ENCODE measurements at places on chromosomes 6 and 20.

DNA sequence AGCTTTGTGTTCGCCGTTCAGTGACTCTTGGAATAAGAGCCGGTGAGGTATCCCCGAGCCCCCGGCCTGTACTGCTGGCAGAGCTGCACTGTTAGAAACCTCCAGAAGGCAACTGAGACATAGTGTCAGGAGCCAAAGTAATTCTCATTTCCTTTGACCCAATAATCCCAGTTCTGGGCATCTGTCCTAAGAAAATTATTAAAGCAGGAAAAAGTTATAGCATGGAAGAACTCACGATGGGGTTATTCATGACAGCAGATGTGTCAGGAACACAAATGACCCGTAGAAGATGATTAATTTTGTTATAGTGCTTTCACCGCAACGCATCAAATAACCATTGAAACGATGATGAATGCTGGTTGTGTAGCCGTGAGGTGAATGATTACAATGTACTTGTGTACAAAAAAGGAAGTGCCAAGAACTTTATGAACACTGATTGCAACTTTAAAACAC is 20.3 kb downstream of the CYP21A2 start:
- no peak for DNase-seq

- DNase-seq = no peak
Measured at GRCh38 chr6:75081921-75082320, 123.9 kb downstream of the COL12A1 start.

- no peak for DNase-seq
Measured at GRCh38 chr20:47397652-47398301, 41.3 kb upstream of the ZMYND8 start.

GRCh38 chr20:41476013-41476441 is 109.4 kb upstream of the EMILIN3 start:
- peak; percentile 58 for DNase-seq

DNA sequence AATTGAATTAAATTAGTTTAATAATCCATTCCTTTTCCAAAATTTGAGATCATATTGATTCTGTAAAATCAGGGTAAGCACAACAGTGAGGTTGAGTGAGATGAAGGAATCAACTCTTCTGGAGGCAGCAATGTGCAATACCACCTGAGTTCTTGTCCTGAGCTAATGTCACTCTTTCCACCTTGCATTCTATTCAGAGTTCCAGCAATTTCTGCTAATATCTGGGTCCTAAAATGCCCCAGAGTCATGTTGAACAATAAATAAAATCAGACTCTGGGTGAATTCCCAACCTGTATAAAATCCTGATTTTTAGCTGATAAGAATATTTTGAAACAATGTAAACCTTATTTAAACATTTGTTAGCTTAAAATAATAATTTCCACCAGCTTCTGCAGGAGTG is 590.8 kb upstream of the ADGRB3 start:
- no peak for DNase-seq

- DNase-seq = no peak
Measured at GRCh38 chr20:60096166-60096565, 137.9 kb downstream of the CDH26 start.

DNA sequence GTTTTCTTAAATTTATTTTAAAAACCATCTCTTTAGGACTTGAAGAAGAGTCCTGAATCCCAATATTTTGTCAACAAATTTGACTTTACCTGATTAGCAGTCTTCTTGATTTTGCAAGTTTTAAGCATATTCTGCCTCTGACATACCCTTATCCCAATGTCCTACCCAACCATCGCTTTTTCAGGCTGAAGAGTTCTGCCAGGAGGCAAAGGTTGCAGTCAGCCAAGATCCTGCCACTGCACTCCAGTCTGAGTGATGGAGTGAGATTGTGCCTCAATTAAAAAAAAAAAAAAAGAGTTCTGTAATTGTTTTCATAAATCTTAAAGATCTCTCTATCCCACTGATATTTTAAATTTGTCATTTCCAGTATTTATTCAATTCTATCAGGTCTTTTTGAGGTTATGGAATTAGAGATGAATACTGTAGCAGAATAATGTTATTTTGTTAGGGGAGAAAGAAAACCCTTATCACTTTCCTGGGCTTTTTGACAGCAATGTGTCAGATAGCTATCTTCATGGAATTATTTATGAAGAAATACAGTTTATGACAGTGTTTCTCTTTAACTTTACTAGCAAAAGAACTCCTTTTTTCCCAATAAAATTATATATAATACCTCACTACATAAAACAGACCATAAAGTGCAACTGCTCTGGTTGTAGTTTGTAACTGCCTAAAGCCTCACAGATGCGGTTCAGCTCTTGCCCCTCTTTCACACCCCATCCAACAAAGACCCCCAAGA is 78.2 kb downstream of the IBTK start:
- DNase-seq = no peak

GRCh38 chr20:54054516-54054915 is 15.9 kb downstream of the BCAS1 start:
- no peak for DNase-seq

GRCh38 chr6:2524090-2524489 is 226.6 kb downstream of the MYLK4 start:
- no peak for DNase-seq

DNA sequence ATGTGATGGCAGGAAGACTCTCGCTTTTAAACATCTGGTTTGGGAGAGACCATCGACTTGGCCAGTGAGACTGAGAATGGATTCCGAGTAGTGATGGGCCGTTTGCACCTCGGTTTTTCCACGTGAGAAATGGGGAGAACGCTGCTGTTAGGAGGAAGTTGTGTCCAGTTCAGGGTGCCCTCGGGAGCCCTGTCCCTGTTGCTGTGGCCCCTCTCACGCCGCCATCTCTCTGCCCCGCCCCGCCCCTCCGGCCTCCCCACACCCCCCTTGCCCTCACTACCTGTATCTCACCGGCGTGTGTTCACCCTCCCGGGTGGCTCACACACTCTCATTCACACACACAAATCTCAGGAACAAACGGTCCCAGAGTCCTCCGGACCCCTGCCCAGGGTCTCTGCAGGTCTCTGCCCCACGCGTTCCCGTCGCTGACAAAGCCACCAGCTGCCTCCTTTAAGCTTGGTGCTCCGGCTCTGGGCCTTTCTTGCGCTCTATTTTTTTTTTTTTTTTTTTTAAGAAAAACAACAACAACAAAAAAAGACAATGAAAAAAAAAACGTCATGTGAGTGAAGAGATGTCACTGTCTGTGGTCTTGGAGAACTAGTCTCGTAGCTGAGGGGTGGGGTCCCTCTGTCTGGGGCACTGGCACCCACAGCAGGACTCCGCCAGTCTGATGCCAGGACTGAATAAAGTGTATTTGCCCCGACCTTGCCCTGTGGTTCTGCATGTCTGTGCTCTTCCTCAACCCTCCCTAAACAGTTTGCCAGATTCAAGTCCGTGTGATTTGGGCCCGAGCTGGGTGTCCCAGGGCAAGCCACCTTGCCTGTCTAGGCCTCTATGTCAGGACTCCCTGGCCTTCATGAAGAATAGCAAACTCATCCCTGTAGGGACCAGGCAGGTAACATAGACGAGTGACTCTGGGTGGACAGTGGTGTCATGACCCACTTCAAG is 2.9 kb downstream of the SOX12 start:
- no peak for DNase-seq

DNA sequence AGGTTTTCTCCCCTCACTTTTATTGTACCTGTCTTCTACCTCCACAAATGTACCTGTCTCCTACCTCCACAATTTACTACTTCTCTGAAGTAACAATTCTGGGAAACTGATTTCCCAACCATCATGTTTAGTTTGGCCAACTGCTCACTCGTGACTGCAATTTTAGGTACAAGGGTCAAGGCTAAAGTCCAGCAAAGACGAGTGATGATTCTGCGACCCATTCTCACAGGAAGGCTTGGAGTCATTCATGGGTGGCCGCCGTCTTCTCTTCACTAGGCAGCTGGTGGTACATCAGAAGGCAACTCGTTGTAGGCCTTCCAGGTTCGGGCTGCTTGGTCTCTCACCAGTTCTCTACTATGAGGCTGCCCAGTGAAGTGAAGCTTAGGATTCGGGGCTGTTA is 483.8 kb upstream of the JARID2 start:
- DNase-seq = no peak

DNA sequence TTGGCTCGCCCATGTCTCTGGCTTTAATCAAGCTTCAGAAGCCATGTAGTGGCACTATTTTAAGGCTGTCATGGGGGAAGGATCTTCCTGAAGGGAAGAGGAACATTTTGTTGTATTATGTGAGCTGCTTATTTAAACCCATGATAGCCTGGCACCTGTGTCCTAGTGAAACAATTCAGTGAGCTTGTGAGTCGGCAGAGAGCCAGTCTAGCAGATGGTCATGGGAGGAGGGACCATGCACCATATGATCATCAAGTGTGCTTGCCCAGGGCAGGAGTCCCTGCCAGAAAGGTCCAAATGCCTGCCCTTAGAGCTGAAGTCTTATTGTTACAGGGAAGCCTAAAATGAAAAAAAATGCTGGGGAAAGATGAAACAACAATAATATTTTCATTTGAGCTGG is 132.9 kb downstream of the PRDM13 start:
- DNase-seq = no peak

DNA sequence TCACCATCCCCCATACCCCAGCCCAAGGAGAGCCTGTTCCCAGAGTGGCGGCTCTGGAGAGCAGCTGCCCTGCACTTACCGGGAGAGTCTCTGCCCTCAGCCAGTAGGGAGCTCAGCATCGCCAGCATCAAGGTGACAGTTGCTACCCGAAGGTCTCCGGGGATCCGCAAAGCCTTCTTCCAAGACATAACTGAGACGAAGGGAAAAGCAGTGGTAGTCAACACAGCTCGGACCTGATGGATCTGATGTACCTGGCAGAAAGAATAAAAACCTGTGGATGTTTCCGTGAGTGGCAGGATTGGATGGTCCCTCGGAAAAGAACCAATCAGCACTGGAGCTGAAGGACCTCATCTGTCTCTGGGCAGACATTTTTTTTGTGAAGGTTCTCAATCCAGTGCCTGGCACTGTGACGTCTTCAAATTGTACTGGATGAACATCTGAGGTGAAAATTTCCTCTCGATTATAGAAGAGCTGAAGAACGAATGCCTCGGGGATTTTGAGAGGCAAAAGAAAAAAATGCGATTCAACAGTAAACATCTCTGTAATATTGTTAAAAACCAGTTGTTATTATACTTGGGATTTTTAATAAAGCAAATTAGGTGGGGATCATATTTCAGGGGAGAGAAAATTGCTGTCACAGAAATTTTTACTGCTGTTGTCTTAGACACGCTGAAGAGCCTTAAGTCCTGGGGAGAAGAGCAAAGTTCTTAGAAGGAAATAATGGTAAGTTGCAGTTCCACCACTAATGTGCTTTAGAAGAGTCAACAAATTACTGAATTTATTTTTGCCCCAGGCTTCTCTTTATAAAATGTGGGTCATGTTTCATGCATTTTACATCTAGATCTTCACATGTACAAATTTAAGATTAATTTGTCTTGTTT is at the start of gene HLA-DQB1:
TSS of gene HLA-DQB1 (minus strand) at position 238 of the 881 bp plus-strand sequence. CDS start at position 188, 50 bp downstream.
- DNase-seq = no peak

- DNase-seq = no peak
Measured at GRCh38 chr6:161840380-161840779, 566.5 kb upstream of the AGPAT4 start.

GRCh38 chr20:14991023-14991422 is 653.6 kb upstream of the FLRT3 start:
- DNase-seq = no peak

DNA sequence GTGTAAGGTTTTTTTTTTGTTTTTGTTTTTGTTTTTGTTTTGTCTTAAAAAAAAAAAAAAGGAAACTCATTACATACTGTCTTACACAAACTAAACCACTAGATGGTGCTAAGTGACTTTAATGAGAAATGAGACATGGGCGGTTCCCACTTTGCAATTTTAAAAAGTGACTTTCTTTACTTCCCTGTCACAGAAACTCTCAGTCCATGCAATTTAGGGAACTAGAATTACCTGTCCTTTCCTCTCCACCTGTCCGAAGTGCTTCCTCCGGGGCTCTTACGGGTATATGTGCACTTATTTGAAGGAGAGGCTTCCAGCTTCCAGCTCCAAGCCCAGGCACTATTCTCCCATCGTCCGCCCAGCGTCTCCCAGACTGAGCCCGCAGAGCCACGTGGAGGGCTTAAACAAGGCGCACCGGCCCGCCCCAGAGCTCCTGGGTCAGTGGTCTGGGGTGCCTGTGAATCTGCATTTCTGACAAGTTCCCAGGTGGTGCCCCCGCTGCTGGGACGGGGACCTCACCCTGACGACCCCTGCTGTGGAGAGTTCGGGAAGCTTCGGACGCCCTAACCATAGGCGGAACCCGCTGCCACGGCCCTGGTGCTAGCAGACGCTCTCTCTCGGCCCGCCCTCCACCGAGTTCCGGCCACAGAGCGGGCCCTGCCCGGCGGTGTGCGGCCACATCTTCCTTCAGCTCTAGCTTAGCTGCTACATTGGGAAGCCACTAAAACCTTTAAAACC is 26.1 kb downstream of the BFSP1 start:
- peak; percentile 35 for DNase-seq

GRCh38 chr20:4119854-4120209 is 104.5 kb upstream of the RNF24 start:
- no peak for DNase-seq

DNA sequence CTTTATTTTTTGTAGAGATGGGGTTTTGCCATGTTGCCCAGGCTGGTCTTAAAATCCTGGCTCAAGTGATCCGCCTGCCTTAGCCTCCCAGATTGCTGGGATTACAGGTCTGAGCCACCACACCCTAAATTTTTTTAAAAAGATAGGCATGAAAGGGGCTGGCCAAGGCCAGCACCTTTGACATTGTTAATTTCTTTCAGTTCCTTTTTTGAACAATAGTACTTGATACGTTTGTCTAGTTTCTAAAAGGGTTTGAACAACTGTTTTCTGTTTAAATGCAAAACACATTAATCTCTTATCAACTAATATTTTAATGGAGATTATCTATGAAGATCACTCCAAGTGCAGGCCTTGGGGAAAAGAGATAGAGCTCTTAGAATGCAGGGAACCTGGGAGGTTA is 37.6 kb upstream of the PTPRK start:
- DNase-seq = no peak

DNA sequence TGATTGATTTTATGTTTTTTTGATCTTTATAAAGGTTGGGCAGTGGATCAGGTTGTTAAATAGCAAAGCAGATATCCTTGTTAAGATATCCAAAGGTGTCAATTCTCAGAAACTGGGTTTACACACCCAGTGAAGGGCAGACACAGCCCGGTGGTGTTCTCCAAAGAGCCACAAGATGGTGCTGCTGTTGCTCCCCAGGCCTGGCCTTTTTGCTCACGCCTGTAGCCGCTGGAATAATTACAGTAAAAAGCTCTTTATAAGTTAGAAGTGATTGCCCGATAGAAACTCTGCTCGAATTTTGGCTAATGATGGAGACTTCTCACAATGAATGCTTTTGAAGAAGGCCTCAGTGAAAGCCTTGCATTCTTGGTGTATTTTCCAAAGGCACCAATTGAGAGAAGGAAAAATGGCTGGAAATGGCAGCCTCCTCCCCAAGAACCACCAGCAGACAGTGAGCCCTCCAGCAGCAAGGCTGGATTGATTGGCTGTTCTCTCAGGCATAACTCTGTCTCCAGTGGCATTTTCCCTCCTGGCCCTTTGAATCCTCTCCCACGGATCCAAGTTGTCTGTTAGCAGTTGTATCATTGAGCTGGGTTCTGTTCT is 120.5 kb upstream of the CHD6 start:
- peak; percentile 62 for DNase-seq

DNA sequence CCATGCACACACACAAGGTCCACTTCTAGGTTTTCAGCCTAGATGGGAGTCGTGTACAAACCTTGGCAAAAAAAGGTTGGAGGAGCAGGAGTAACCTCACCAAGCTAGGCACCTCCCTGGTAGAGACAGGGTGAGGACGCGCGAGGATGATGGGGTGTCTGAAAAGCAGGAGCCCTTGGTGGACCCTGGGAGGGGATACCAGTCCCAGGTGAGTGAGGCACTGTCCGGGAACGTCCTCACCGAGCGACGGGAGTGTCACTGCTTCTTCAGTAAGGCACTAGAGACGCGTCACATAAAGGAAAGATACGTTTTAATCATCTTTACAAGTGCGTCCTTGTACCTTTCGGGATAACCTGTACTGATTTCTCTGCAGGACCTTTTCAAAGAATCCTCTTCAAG is 29.4 kb upstream of the ZBP1 start:
- DNase-seq = no peak

Measured in NCI-H748 treated with DMSO at 0.1 percent for 48 hours (cell line).